ENCODE measurements at places on chromosomes 5 and 9.
A peak's percentile ranks its signal among the peaks of the same experiment; 100 is the strongest.

- no peak for DNase-seq
These were observed 41.7 kb downstream of the UNC5A start for GRCh38 chr5:176851871-176852658.

- DNase-seq = peak; percentile 76
These were observed 131.8 kb upstream of the CHD1 start for GRCh38 chr5:99060306-99061261.

GRCh38 chr5:355958-356357, 34.4 kb downstream of the AHRR start:
- no peak for DNase-seq

- DNase-seq = no peak
These were observed 664.8 kb upstream of the ZNF608 start for GRCh38 chr5:125411071-125411743.

DNA sequence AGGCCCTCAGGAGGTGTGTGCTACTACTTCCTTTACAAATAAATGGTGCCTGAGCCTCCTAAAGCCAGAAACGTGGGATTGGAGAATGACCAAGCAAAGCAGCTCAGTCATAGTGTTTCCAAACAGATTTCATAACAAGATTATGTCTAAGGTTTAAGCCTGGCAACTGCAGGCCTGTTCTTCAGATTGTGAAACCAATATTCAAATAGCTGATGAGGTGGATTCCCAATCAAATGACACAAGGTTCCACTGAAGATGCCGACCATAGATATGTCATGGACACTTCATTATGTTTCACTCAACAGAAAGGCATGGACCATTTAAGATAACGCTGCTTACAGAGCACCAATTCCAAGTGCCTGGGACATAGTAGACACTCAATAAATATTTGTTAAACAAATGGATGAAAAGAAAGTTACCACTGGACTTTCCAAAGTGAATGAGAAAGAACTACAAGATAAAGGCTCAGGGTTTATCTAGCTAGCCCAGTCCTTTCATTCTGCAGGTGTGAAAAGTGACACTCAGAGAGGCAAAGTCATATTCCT, 189.5 kb downstream of the ACTL7B start:
- no peak for DNase-seq

GRCh38 chr9:95273369-95274022, 44.0 kb downstream of the FANCC start:
- DNase-seq = no peak

- no peak for DNase-seq
These were observed 509.4 kb upstream of the KLF4 start for GRCh38 chr9:107999011-107999410.

DNA sequence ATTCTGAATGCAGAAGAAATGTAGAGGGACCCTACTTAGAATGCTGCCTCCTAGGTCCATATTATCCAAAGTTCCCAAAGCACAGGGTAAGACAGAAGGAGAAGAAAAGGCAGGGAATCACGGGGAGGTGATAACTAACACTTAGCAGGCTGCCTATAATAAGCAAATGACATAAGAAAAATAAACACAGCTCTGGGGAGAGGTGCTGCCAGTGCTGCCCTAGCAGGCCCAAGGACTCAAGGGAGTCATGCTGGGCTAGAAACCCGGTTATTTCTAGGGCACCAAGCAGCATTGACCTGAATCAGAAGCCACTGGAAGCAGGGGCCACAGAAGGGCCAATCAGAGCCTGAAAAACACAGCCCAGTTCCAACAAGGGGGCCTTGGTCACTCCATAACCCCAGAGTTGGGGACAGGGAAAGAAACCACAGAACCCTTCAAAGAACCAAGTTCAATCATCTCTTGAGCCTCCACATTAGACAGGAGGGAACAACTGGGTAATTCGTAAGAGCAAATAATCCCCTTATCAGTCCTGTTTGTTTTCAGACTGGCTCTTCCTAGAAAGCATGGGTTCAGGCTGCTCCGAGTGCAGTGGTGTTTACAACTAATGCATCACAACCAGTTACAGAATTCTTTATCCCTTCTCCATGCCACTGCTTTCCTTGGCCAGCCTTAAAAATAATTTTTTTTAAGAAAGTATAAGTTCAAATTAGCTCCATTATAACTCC, 24.0 kb downstream of the NRG2 start:
- no peak for DNase-seq

GRCh38 chr9:134756098-134756497, 114.5 kb downstream of the COL5A1 start:
- DNase-seq = no peak

DNA sequence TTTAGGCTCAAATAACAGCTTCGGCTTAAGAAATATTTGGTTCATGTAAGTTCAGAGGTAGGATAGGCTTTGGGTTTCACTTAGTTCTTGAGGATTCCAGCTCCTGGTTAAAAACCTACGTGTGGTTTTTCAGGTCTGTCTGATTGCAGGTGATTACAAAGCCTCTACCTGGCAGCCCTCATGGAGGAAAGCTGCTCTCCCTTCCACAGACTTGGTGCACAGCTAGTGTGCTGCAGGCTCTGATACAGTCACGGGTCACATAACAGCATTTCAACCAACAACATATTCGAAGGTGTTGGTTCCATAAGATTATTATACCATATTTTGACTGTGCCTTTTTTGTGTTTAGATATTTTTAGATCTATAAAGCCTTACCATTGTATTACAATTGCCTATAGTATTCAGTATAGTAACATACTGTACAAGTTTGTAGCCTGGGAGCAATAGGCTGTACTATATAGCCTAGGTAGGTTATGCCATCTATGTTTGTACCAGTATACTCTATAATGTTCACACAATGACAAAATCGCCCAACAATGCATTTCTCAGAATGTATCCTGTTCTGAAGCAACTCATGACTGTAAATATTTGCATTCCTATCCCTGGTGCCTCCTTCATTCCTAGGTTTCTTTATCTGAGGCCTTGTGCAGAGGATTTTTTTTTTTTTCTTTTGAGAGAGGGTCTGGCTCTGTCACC, 8.0 kb upstream of the DCP2 start:
- no peak for DNase-seq

- no peak for DNase-seq
These were observed 1.0 kb downstream of the LRRC8A start for GRCh38 chr9:128882677-128883603.

DNA sequence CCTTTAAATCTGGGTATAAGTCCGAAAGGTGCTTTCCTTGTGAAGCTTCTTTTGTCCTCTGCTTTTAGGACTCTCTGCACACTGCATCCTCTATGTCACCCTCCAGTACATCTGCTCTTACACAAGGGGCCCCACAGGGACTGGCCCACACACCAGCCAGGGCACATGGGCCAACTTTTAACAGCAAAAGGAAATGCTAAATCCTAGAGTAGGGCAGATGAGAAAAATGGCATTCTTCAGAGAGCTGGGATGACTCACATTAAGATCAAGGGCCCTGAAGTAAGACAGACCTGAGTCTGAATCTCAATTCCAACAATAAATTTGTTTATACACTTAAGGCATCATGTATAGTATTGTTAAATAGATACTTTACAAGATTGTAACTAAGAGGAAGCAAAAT, 40.3 kb upstream of the CDKN2B start:
- no peak for DNase-seq

GRCh38 chr5:160174290-160174689, 55.0 kb upstream of the FABP6 start:
- DNase-seq = no peak

DNA sequence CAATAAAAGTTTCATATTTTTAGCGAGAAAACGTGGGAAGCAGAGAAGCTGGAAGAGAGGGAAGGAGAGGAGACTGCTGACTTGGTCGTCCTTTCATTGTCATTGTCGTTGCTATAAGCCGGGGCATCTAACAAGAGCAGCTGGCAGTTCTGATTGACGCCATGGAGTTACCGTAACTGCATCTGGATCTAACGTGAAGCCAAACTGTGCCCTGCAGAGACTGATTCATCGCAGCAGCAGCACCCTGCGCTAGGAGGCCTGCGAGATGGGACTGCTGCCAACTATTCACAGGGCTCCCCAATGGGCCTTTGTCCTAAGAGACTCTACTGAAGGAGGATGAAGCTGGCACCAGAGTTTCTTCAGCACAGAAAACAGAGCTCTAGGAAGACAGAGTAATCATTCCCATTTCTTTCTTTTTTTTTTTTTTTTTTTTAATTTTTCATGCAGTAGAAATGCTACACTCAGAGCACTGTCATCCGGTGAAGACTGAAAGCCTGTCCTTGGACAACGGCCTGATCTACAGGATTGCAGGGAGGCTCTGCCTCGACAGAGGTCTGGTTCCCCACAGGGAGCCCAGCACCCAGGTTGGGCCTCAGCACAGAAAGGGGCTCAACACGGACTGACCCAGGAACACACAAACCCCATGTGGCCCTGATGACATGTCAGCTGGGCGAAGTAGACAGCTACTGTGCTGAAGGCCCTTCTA, 47.8 kb downstream of the RETREG1 start:
- no peak for DNase-seq

GRCh38 chr5:111548348-111548950, 36.1 kb upstream of the STARD4 start:
- no peak for DNase-seq

DNA sequence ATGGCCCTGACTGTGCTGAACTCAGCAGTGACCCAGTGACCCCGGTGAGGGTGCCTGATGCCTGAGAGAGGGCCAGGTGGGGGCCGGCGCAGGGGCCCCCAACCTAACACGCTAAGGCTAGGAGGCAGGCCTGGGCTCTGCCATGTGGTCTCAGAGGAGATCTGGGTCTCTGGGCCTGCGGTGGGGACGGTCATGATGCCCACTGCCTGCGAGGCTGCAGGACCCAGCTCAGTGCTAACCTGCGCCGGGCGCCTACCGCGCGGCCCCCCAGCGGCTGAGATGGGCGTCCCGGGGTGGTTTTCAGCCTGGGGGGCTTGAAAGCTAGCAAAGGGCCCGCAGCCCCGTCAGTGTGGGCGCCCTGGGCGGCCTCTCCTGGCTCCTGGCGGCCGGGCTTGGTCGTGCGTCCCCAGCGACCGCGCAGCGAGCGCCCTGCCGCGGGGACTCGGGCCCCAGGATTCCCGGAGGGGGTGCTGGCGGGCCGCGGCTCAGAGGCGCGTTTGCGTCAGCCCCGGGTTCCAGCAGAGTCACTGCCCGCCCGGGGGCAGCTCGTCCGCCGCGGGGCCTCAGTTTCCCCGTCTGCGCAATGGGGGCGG, 2.5 kb downstream of the EGFL7 start:
- DNase-seq = no peak

Measured in stimulated activated CD8-positive, alpha-beta memory T cell treated with anti-CD3 and anti-CD28 coated beads, Interleukin-2, amount 100 ng/mL, for 1 hour (primary cell).